Activated naive CD4-positive, alpha-beta T cell (primary cell): ENCODE measurements at places on chromosomes 1 and 21.

DNA sequence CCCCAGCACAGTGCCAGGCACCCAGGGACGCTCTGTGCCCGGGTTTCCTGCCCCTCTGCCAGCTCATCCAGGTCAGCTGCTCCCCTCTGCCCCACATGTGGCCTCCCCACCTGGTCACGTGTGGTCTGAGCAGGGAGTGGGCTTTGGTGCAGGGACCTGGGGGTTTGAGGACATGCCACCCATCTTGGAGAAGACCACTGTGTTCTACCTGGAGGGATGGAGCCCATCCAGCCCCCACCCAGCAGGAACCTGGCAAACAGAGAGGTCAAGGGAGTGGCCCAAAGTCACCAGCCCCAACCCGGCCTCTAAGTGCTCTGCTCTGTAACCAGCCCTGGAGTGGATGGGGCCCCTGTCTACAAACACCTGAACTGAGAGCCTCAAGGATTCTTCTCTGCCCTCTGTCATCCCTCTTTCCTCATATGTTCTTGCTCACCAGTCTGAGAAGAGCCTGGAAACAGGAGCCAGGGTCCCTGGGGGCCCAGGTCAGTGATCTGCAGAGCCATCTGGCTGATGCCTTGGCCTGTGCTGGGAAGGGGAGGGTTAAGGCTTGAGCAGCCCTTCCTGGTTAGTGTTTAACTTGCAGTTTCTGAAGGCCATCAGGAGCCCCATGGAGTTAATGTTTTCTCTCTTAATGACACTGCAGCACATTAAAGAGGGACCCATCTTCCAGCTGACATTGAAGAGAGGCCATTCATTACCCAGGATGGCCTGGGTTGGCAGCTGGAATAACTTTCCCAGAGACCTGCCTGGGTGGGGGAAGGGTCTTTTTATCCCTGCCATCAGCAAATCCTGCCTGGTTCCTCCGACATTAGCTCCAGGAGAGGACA is 235.4 kb downstream of the PTPRU start:
- no peak for DNase-seq

GRCh38 chr1:212287261-212287895 is 2.2 kb downstream of the PPP2R5A start:
- DNase-seq = no peak

GRCh38 chr1:40662864-40663263 is 2.6 kb downstream of the RIMS3 start:
- no peak for DNase-seq

DNA sequence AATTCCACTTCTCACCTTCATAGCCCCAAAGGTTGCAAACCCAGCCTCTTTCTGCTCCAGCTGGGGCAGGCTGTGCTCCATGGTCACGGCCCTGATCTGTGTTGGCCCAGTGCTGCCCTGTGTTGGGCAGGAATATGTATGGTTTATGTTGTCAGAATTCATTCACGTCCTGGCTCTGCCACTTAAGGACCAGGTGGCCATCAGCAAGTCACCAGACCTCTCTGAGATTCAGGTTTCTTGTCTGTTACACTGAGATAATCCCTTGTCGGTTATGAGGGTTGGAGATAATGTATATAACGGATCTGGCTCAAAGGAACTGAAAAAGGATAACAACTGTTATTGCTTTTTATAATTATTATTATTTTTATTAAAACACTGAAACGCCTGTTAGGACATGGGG is 39.1 kb upstream of the SELENON start:
- DNase-seq = no peak

DNA sequence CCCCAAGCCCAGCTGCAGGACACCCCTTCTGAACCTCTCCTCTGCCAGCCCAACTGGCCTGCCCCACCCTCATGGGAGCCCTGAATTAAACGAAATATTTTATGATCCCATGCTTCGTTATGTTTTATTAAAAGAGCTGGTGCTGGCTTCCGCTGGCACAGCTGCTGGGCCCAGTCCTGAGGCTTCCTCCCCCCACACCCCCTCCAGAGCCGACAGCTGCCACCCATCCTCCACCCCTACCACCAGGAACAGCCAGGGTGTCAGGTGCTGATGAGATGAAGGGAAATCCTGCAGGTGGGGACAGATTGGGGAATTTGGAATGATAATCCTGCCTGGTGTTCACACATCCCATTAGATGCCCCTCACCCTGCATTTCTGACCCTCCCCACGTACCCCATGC is 19.0 kb downstream of the IGSF21 start:
- DNase-seq = no peak

GRCh38 chr1:7068552-7068951 is 283.3 kb downstream of the CAMTA1 start:
- DNase-seq = no peak

GRCh38 chr1:45793942-45794604 is 9.3 kb upstream of the MAST2 start:
- no peak for DNase-seq

- no peak for DNase-seq
Measured at GRCh38 chr1:181222972-181223505, 134.5 kb downstream of the IER5 start.

DNA sequence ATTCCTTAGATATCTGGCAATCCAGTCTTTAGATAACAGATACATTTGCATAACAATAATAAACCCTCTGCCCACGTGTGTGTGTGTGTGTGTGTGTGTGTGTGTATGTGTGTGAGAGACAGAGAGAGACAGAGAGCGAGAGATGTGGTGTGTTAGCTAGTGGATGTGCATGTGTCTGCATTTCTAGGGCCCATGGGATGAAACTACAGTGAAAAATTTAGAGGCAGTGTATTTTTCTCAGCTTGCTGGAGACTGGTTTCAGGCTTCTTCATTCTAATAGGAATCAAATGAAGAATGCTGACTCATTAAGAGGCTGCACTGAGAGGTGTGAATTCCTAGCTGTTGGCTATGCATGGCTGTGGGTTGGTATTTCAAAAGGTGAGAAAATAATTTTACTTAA is 303.2 kb downstream of the LMX1A start:
- no peak for DNase-seq

DNA sequence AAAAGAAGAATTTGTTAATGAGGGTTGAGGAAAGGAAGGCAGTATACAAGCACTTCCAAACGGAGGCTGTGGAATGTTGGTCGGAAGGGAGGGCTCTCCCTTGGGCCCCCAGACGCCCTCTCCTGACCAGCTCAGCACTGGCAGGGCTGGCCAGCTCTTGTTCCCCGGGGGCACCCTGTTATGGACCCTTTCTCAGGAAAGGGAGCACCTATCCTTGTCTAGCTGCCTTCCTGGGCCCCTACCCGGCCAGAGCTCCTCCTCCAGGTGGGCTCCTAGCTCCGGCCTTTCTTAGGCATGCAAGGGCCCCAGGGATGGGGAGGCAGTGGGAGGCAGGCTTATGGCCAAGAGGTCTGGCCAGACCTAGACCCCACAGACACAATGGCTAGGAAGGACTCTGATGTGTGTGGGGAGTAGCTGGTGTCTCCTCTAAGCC is 926 bp downstream of the BLACAT1 start:
- no peak for DNase-seq

- DNase-seq = no peak
Measured at GRCh38 chr1:247291833-247292561, 36.1 kb downstream of the VN1R5 start.

DNA sequence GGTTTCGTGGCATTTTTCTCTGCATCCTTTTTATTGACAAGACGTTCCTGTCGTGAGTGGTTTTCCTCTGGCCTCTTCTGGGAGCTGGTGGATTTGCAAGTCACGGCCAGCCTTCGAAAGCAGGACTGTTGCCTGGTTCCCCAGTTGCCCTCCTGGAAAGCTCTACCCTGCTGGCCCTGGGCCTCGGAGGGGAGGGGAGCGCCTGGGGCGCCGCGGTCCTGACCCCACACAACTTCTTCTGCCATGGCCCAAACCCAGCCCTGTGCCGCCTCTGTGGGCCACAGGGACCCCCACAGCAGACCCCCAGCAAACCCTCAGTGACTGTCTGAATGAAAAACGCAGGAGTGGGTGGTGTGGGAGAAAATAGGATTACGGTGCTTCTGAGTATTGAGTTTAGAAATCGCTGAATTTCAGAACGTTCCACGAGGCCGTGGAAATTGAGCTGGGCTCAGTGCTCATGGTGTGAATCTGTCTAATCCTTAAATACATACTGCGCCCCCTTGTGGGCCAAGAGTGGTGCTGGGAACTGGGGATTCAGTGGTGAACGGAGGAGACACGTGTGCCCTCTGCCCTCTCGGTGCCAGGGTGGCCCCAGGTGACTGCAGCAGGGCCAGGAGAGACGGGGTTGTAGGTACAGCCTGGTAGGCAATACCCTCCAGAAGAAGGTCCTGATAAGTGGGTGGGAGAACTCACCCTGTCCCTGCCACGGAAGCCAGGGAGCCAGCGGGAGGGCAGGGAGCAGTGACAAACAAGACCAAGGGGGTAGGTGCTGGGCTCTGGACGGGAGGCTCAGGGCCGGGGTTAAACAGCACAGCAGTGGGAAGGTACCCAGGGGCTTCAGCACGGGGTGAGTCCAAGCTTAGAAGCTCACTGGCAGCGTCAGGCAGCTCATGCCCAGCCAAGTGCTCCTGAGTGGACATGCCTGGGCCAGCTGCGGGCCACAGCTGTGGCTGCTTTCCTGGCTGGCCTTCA is 101.2 kb upstream of the COL6A1 start:
- DNase-seq = peak; percentile 20

DNA sequence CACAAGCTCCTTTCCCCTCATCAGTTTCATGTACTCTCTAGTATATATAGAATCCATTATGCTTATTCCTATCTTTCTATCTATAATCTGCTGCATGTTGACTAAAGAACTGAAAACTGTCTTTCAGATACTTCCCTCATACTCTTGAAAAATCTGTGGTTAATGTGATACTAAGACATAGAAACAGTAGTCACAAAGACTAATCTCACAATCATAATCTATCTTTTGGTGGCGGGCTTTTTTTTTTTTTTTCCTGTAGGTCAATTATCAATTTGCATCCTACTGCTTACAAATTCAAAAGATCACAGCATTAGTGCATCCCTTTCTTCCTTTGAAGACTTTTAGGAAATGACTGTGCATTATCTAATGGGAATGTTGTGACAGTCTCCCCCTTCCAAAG is 4.7 kb downstream of the UBR4 start:
- DNase-seq = no peak

GRCh38 chr1:197965132-197965840 is 48.1 kb downstream of the LHX9 start:
- DNase-seq = no peak

GRCh38 chr1:182662121-182662890 is 22.1 kb downstream of the RGS8 start:
- no peak for DNase-seq

- DNase-seq = no peak
Measured at GRCh38 chr1:23699280-23700179, 7.9 kb downstream of the RPL11 start.

GRCh38 chr1:26321315-26322041 is 3.7 kb downstream of the CD52 start:
- peak; percentile 93 for DNase-seq

GRCh38 chr1:43563876-43564539 is 33.3 kb downstream of the PTPRF start:
- no peak for DNase-seq

DNA sequence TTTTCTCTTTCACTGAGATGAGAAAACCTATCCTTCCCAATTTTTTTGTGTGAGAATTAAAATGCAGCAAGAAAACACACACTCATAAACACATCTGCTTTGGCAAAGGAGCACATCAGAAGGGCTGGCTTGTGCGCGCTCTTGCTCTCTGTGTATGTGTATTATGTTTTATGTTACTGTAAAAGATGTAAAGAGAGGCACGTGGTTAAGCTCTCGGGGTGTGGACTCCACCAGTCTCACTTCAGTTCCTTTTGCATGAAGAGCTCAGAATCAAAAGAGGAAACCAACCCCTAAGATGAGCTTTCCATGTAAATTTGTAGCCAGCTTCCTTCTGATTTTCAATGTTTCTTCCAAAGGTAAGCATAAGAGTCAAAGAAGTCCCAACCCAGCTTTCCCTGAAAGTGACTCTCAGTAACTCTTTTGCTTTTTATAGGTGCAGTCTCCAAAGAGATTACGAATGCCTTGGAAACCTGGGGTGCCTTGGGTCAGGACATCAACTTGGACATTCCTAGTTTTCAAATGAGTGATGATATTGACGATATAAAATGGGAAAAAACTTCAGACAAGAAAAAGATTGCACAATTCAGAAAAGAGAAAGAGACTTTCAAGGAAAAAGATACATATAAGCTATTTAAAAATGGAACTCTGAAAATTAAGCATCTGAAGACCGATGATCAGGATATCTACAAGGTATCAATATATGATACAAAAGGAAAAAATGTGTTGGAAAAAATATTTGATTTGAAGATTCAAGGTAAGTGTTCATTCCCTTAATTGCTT is at the start of gene CD2:
TSS of gene CD2 (plus strand) at position 233 of the 780 bp plus-strand sequence. CDS start at position 296, 63 bp downstream.
- DNase-seq = no peak

- DNase-seq = no peak
Measured at GRCh38 chr1:1948783-1949182, 29.7 kb upstream of the TMEM52 start.

- DNase-seq = no peak
Measured at GRCh38 chr1:179586107-179586823, 5.4 kb upstream of the TDRD5 start.

DNA sequence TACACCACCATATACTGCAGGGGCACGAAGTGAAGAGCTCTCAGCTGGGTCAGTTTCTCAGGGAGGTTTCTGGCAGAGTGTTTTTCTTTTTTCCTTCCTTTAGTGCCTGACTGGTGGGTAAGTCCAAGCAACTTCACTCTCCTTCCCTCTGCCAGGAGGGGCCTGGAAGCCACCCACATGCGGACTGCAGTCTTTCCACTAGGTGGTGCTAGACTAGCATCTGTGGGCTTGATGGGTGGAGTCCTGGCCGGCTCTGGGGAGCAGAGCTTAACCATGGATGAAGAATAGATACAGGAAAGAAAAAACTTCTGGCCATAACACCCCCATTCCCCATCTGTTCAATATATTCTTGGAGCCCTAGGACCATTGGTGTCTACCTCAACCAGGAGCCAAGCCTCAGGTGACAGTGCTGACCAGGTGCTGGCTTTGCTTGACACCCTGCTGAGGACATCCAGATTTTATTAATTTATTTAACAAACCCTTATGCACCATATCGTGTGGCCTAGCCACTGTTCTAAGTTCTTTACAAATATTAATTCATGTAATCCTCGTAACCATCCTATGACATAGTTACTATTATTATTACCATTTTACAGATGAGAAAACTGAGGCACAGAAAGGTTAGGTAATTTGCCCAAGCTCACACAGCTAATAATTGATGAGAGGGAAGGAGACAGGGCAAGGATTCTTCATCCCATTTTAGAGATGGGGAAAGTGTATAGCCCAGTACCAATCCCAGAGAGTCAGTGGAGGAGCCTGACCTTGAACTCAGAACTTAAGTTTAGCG is 126.7 kb upstream of the CSF3R start:
- no peak for DNase-seq

- DNase-seq = peak; percentile 41
Measured at GRCh38 chr1:155320661-155321617, at the start of gene RUSC1. TSS of gene RUSC1 (plus strand) at chr1:155320894. CDS start at chr1:155321774, 880 bp downstream.
